ENCODE measurements at places on chromosomes 12 and 14.
A peak's percentile ranks its signal among the peaks of the same experiment; 100 is the strongest.

DNA sequence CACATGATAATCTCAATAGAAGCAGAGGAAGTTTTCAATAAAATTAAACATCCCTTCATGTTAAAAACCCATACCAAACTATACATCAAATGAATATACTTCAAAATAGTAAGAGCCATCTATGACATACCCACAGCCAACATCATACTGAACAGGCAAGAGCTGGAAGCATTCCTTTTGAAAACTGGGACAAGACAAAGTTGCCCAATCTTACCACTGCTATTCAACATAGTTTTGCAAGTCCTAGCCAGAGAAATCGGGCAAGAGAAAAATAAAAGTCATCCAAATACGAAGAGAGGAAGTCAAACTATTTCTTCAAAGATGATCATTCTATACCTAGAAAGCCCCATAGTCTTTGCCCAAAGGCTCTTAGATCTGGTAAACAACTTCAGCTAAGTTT, 454.7 kb upstream of the PRICKLE1 start:
- no peak for DNase-seq

DNA sequence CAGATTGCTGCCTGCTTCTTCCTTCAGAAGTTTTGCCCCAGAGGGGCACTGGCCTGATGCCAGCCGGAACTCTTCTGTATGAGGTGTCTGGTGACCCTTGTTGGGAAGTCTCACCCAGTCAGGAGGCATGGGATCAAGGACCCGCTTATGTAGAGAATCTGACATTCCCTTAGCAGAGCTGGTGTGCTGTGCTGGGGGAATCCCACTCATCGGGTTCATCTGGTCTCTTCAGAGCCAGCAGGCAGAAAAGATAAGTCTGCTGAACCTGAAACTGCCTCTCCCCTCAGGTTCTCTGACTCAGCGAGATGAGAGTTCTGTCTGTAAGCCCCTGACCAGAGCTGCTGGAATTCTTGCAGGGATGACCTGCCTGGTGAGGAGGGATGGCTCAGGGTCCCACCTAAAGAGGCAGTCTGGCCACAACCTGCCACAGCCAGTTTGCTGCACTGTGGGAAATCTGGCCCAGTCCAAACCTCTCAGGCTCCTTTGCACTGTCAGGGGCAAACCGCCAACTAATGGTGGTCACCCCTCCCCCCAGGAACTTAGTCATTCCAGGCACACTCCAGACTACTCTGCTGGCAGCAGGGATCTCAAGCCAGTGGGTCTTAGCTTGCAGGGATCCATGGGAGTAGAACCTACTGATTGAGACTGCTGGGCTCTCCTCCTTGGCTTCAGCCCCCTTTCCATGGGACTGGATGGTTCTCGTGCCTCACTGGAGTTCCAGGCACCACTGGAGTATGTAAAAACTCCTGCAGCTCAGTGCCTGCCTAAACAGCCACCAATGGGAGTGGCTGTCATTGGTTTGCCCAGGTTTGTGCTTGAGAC, 4.1 kb downstream of the CLEC2D start:
- DNase-seq, result peak; percentile 62

GRCh38 chr12:22919883-22920282, 294.9 kb downstream of the ETNK1 start:
- no peak for DNase-seq

- DNase-seq, result peak; percentile 16
These were observed 48.7 kb downstream of the CCDC60 start for GRCh38 chr12:119383206-119383605.

GRCh38 chr14:64554556-64554955, 4.8 kb downstream of the PPP1R36 start:
- DNase-seq, result no peak

Data from NB4 (cell line).